ENCODE measurements at places on chromosomes 6 and 20. TPM values are rescaled to one million over a fixed set of nuclear protein-coding genes. Genes with fewer than 3 reads are reported as not detected.

Gene MACROD2
- total RNA-seq, result 19.9 TPM

Gene OR2J3
- total RNA-seq, result not detected

Gene C20orf96
- 17.0 TPM for total RNA-seq

Gene TMEM217
- total RNA-seq, result 1.4 TPM

Measured in metanephros (tissue), 2 donors.